IPS DF 19.7 (cell line): ENCODE measurements at places on chromosomes 1 and 21.

DNA sequence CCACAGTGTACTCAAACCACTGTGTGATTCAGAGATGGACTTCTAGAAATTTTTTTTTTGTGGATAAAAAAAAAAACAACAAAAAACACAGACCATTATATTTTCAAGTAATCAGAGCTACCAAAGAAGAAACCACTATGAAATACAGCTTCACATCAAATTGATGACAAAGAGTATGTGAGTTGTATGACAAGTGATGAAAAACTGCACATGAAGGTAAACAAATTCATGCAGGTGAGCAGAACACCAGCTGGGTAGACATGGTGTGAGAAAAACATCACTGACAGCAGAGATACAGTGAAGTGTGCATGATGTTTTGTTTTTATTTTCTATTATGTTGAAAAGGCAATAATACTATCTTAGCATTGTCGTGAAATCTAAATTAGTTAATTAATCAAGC is 8.0 kb upstream of the PTPRC start:
- no peak for DNase-seq

GRCh38 chr21:42160765-42161164 is 58.2 kb upstream of the ABCG1 start:
- no peak for DNase-seq

DNA sequence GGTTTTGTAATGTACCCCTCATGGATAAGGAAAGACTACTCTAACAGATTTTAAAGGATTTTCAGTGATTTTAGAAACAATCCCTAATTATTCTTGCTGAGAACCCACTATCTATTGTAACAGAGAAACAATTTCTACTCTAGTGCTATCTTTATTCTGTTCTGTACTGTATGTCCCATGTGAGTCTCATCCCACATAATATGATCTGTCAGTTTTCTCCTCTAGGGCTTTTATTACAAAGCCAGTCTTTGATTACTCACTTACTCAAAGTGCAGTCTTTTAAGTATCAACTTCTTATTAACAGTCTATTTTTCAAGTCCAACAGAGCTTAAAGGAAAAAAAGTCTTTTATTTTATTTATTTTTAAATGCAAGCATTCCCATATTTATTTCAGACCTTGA is 54.8 kb downstream of the CTH start:
- no peak for DNase-seq

GRCh38 chr1:39711104-39711965 is 20.1 kb upstream of the HPCAL4 start:
- no peak for DNase-seq

GRCh38 chr1:79781261-79781660 is 774.7 kb upstream of the ADGRL4 start:
- DNase-seq: no peak

DNA sequence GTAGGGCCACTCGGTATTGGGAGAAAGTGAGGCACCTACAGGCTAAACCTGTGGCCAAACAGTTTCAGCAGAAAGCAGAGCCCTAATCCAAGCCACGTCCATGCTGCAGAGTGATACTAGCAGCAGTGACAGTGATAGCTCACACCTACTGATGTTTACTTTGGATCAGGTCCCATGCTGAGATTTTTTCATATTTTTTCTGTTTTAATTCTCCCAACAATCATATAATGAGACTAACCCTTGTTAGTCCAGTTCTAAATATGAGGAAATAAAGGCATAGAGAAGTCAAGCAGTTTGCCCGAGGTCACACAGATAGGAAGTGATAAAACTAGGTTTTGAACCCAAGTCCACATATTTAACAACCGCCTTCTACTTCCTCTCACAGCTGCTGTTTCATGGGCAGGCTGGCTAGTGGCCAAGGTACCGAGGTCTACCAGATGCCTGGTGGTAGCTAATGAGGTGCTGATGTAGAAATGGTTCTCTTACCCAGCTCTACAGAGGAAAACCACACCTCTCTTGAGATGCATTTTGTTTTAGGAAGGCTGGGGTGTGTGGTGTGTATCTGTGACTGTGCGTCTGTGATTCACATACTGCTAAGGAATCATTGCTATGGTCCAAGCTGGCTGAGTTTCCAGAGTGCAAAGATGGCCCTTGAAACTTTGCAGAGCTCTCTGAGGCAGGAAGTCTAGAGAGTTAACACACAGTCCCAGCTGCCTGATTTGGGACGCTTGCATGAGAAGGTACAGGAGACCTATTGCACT is 80.3 kb upstream of the ARTN start:
- no peak for DNase-seq

GRCh38 chr1:225595452-225595851 is 57.5 kb downstream of the ENAH start:
- DNase-seq: no peak
